Activated T-helper 1 cell treated with anti-CD3 and anti-CD28 coated beads, Interleukin-12 subunit alpha, Interleukin-12 subunit beta, Interleukin-2, Interleukin-4 antibody, amounts not matched to agents 30 ng/mL and 10 ng/mL and 1 ng/mL, durations not matched to agents 14 hours and 24 hours and 36 hours (primary cell): ENCODE measurements at places on chromosomes 2 and 18. TPM values are rescaled to one million over a fixed set of nuclear protein-coding genes. Genes with fewer than 3 reads are reported as not detected.

DNA sequence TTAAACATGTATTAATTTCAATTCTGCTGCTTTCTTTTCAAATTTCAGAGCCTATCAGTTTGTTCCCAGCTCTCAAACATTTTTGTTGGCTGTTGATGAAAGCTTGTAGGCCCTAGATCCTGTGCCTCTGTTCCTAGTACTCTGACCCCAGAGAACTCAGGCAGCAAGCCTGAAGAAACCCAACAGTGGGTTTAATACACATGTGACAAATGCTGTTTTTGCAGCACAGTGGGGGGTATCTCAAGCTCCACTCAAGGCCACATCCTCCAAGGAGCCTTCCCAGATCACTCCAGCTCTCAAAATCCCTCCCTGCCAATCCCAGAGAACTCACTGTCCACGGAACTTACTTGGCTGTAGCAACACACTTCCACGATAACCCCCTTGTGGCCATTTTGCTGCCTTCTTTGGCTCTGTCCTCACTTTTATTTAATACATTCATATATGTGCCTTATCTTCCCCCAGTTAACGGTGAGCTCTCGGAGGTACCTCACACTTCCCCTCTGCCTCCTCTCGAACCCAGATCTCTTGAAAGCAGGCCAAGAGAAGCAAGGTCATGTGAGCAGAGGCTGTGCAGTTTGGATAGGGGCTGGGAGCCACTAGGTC lies 122.4 kb downstream of the TNS1 start:
- no peak for DNase-seq

DNA sequence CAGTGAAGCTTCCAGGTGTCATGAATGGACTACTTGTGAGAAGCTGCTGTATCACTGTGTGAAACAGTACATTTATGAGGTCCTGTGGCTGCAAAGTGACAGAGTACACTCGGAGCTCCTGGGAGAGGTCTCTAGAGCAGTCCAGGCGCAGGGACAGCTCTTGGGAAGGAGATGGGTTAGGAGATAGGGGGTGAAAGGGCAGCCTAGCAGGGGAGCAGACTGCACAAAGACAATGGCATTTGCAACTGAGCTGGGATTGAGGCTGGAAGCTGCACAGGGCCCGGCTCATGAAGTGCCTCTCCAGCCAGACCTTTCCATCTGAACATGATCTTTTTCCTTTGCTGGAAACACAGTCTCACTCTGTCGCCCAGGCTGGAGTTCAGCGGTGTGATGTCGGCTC lies 83.6 kb downstream of the RHOB start:
- no peak for DNase-seq

GRCh38 chr2:186949726-186950256 lies 100.8 kb upstream of the ZSWIM2 start:
- DNase-seq, result no peak

GRCh38 chr2:67260343-67261277 lies 136.5 kb upstream of the ETAA1 start:
- DNase-seq, result no peak

DNA sequence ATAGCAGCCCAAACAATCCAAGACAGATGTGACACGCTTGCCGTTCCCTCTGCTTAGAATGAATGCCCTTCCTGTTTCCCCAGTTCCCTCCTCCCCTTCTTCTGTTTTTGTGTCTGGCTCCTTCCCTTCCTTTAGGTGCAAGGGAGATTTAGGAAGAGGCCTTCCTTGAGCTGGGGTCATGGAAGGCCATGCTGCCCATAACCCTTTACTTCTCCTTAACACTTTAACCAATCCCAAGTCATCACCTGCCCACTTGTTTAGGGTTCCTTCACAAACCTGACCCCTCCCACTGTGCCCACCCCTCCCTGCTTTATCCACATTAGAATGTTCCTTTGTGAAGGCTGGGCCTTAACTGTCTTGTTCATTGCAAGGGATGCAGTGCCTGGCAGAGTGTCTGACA lies 24.9 kb downstream of the TMEM247 start:
- DNase-seq, result no peak

- no peak for DNase-seq
These were observed 53.9 kb upstream of the CTAGE1 start for GRCh38 chr18:22471546-22472131.

DNA sequence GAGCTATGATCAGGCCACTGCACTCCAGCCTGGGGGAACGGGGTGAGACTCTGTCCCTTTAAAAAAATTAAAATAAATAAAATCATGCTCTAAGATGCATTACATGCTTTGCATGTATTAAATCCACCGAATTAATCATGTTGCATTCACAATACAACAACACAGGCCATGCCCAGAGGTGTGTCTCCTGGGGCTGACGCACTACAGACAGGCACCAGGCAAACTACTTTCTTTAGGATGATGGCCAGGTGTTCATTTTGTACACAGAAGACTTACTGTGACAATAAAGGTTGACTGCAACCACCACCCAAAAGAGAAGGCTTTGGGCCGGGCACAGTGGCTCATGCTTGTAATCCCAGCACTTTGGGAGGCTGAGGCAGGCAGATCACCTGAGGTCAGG lies 226.8 kb upstream of the PXDN start:
- no peak for DNase-seq

- no peak for DNase-seq
These were observed 148.5 kb downstream of the MGAT5 start for GRCh38 chr2:134402410-134402809.

DNA sequence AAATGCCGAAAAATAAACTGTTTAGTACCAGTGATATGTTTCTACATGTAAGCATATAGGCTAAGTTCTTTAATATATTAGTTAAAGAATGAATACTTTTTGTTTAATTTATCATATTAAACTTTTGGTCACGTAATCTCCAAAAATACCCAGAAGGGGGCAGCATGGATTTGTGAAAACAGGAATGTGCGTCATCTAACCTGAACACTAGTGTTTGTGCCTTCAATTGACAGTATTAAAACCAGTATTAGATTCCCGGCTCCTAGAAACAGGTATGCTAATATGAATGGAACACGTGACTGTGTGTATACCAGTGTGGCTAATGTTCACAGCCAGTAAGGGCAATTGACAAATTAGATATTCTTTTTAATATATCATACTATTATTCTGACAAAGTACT lies 51.8 kb downstream of the WDR7 start:
- no peak for DNase-seq

DNA sequence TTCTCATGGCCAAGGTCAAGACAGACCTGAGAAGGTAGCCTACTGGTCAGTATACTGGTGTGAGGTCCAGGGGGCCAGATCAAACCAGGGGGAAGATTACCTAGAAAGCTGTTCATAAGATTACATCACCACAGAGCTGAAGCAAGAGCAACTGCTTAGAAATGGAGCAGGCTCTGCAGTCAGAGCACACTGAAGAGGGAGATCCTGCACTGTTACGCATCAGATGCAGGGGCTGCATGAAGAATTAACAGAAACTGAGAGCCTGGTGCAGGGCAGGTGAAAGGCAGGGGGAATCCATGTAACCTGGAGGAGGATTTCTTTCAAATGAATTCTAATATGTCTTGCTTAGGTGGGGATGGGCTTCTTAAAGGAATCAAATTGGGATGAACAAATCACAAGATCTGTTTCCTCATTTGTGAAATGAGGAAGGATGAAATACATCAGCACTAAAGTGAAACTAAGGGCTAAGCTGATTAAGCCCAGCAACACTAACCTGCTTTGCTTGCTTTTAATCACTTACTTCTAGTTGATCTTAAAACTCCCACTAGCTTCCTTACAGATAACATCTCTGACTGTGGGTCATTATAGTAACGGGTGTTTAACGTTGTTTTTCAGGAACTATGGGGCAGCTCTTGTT lies 74.3 kb upstream of the ADAM23 start:
- DNase-seq, result no peak

DNA sequence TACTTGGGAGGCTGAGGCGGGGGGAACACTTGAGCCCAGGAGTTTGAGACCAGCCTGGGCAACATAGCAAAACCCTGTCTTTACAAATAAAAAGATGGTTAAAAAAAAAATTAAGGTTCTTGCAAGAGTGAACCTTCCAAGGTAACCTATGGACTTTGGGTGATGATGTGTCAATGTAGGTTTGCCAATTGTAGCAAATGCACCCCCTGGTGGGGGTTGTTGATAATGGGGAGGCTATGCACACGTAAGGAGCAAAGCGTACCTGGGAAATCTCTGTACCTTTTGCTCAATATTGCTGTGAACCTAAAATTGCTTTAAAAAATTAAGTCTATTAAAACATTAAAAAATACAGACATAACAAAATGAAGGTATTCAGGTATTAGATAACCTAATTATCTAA lies 70.4 kb downstream of the CWC22 start:
- DNase-seq, result no peak

The SNX17 gene
- 134 and 137 TPM in 2 replicates for total RNA-seq

The SPP2 gene
- not detected in 2 replicates for total RNA-seq

The SOX11 gene
- total RNA-seq, result not detected in 2 replicates

The LRRFIP1 gene
- 212 and 226 TPM in 2 replicates for total RNA-seq

The TDRD15 gene
- not detected in 2 replicates for total RNA-seq

The NT5C1B gene
- not detected in 2 replicates for total RNA-seq

The LOXHD1 gene
- total RNA-seq, result not detected in 2 replicates

The SANBR gene
- total RNA-seq, result 2.0 and 2.2 TPM in 2 replicates

The PIEZO2 gene
- not detected in 2 replicates for total RNA-seq

The SERPINB4 gene
- total RNA-seq, result not detected in 2 replicates
